ENCODE measurements at places on chromosomes 12 and 14. TPM values are rescaled to one million over a fixed set of nuclear protein-coding genes. Genes with fewer than 3 reads are reported as not detected.
A peak's percentile ranks its signal among the peaks of the same experiment; 100 is the strongest.

Gene TSPAN11
- total RNA-seq, result 4.4 TPM

Gene MAP1LC3B2
- 1.5 TPM for total RNA-seq

- H3K27me3 ChIP-seq, result no peaks in the 10 kb centered on the region
- no peak for DNase-seq
- H3K4me3 ChIP-seq, result no peak overlapping the region
Observed at GRCh38 chr12:114762490-114763110, 78.6 kb upstream of the TBX3 start.

DNA sequence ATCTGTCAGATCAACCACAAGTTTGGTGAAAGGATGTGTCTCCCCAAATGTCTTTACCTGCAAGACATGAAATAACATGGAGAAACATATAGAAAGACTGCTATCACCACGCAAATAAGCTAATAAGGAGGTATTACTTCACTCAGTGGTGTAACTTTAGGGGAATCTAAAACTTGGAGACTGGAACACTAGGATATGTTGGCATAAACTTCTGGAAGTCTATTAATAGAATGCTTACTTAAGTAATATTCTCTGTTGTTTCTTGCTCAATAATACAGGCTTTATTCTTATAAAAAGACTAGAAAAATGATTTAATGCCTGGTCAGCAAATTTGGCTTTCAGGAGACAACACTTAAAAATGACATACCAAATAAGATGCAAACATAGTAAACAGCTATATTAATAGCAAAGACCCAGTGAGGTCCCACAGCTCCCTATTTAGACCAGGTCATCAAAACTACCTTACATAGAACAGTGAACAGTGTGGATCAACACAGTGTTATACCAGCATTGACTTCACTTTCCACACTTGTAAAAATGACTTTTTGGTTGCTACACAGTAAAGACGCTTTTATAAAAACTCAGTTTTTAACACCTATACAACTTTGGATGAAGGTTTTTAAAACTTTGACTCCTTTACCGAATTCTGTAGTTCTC is 18.9 kb upstream of the HAL start:
- no peak for DNase-seq
- H3K36me3 ChIP-seq, result peaks cover 27% of the 10 kb centered on the region
- H3K4me1 ChIP-seq, result no peaks in the 10 kb centered on the region
- H3K4me3 ChIP-seq, result no peak overlapping the region
- no peaks in the 10 kb centered on the region for H3K27me3 ChIP-seq

DNA sequence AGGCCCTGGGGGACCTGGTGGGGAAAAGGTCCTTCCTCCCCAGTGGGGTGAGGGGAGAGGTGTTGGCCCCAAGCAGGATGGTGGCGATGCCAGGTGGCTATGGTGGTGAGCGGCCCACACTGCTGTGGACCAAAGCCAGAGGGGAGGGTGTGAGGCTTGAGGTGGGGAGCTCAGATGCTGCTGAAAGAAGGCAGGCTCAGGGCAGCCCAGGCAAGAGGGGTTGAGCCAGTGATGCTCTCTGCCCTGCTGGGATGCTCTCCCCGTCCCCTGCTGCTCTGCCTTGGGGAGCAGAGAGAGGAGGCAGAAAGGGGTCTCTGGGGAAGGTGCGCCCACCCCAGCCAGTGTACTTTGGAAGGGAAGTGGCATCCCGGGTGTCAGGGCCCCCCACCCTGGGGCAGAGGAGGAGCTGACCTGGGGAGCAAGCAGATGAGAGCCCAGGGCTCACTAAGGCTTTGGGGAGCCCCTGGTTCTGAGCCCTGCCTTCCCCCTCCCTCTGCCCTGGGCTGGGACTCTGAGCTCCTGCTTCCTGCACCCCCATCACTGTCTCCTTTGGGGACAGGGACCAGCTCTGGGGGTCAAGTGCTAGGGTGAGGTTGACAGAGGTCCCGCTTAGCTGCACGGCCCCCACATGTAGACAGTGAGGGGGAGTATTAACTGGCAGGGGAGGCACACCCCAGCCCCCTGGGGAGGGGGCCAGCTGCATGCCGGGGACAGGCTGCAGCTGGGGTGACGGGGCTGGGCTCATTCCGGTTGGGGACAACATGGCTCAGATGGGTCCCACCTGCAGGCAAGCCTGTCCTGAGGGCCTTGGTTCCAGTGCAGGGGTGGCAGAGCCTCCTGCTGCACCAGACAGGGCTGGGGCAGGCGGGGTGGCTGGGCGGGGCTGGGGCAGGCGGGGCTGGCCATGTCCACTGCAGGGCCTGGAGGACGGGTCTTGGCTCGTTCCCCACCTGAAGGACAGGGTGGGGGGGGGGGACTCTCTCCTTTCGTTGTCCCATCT is 124.4 kb downstream of the KIF26A start:
- H3K27ac ChIP-seq, result no peak overlapping the region
- no peak overlapping the region for H3K4me3 ChIP-seq
- 0 out of 2 replicates have a peak, but pooled peaks cover 1% of the 10 kb centered on the region for H3K36me3 ChIP-seq
- DNase-seq, result peak; percentile 15

DNA sequence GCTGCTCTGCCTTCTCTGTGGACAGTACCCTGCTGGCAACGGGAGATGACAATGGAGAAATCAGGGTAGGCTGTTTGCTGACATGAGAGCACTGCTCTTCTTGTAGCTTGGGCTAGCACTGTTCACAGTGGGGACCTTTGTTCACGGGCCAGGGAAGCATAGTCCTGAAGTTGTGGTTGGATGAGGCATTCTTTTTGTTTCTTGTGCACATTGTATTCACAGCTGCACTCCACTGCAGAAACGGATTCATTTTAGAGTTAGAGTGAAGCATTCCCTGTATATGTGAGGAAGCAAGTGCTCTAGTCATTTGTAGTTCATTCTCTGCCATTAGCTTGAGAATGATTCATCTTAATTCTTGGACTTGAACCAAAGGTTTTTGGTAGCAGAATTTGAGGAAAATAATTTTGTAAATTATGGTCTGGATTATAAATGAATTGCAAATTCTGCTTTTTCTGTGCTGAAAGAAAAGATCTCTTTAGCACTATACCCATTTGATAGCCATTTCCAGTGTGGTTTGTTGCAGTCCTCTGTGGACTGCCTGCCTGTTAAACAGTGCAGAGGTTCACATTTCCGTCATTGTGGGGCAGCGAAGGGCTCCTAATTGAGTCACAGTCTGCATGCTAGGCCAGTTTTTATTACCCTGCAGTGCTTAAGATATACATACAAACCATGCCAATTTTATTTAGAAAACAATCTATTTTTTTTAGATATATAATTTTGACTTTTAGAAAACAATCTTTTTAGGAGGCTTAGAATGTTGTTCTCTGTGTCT is 80.6 kb downstream of the APAF1 start:
- no peak overlapping the region for H3K27ac ChIP-seq
- peak; percentile 59 for DNase-seq
- no peak overlapping the region for H3K4me3 ChIP-seq
